ENCODE measurements at places on chromosomes 1 and 21. TPM values are rescaled to one million over a fixed set of nuclear protein-coding genes. Genes with fewer than 3 reads are reported as not detected.

Gene RGS1
- total RNA-seq = not detected

Gene ANGPTL7
- total RNA-seq = not detected

Gene SPATA45
- not detected for total RNA-seq

Gene CNKSR1
- total RNA-seq = not detected

Gene CDC20
- 121 TPM for total RNA-seq

Gene SLC25A34
- total RNA-seq = 0.39 TPM

Gene ADORA3
- total RNA-seq = not detected

Gene RIPPLY3
- total RNA-seq = not detected

Gene RGS18
- not detected for total RNA-seq

Gene KIF14
- 18.6 TPM for total RNA-seq

Gene FALEC
- total RNA-seq = not detected

Gene SLC44A5
- not detected for total RNA-seq

Gene ABCG1
- total RNA-seq = under 0.01 TPM

Gene PDZK1
- total RNA-seq = 0.39 TPM

Gene SMPDL3B
- not detected for total RNA-seq

Gene EPB41
- total RNA-seq = 9.0 TPM

Gene C4BPB
- not detected for total RNA-seq

Gene OPTC
- total RNA-seq = not detected

Gene CCDC27
- total RNA-seq = not detected

Gene SYCP1
- not detected for total RNA-seq

All from subcutaneous preadipocyte (primary cell).